Midbrain (tissue), 1 donor: ENCODE measurements at places on chromosomes 11 and 22.
A peak's percentile ranks its signal among the peaks of the same experiment; 100 is the strongest.

DNA sequence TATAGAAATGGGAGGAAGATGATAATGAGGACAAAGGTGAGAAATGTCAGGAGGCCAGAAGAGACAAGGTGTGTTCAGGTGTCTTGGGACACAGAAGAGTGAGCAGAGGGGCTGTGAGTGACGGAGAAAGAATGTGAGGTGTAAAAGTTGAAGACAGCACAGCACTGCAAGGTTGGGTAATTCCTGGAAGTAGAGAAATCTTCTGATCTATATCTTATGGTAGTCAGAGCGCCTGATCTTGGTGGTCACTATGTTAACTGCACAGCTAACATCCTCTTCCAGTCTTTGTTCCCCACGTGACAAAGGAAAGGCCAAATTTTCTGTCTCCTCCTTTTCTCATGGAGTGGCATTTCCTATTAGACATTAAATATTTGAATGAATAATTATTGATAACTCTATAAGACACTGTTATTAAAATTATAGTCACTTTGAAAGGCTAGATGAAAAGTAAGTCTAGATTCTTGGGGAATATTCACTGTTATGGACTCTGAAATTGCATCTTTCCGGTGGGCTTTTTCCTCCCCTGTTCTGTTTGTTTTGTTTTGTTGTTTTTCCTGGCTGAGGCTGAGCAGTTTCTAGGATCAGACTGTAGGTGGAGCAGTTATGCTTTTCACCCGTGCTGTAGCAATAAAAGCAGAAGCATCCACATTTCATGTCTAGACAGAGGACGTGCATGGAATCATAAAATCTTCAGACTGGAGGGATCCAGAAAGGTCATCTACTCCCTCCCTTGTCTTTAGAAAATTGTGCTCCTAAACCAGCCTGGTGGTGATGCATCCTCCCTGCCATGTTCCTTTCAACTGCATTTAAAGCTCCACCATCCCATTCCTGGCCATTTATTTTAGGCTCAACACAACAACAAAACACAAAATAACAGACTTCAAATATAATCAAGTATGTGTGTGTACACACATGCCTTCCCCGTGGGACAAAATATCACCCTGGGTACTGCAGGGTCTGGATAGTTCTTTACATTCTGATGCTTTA is 26.6 kb downstream of the SC5D start:
- DNase-seq: peak; percentile 64

DNA sequence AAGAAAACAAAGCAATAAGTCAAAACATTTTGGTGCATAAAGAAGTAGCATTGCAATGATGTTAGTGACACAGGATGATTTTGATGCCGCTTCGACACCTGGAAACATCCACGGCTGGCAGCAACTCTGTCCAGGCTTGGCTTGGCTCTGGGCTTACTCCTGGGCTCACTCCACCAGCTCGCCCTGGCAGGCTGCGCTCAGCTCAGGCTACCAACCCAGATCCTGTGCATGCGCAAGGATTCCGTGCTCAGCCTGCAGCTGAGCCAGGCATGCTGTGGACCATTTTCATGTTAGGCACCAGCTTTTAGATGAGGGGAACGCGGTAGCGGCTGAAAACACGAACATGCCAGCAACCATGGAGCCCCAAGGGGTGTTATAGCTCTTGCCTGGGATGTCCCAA is 66.0 kb downstream of the SLC25A17 start:
- peak; percentile 30 for DNase-seq

DNA sequence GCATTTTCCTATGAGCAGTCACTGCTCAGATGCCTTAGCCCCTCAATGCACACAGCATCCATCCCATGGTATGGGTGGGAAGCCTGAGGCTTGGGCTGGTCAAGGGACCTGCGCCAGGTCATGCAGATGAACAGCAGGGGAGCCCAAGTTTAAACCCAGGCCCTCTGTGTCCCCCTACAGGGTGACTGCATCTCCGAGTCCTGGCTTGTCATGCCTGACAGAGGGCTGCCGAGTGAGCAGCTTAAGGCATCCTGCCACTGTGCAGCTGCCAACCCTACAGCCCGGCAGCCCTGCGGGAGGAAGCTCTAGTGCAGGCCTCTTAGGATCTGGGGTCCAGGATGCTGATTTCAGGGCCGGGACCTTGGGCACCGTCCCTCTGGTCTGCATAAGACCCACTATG is 10.0 kb downstream of the IL2RB start:
- no peak for DNase-seq

DNA sequence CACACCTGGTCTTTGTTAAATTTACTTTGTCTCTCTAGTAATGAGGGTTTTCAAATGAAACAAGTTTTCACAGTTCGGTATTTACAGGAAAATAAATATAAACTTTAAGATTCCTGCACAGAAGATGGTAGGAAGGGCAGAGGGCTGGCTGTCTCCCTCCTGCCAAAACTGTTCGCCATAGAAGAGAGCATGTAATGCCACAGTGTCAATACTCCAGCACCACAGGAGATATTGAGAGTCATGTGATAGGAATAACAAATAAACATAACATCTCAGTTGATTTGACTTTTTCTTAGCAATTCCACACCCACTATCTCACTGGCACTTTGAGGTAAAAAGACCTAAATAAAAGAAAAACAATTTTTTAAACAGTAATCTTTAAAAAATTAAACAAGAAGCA is 100.9 kb downstream of the MRTFA start:
- no peak for DNase-seq

DNA sequence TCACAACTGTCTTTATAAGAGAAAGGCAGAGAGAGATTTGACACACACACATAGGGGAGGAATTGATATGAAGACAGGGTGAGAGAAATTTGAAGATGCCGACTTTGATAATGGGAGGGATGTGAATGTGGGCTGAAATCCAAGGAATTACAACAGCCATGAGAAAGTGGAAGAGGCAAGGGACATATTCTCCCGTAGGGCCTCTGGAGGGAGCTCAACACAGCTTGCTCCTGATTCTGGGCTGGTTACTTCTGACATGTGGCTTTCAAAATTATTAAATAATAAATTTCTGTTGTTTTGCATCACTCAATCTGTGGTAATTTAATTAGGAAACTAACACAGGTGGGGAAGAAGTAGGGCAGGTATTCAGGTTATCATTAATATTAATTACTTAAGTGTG is 282.9 kb downstream of the LUZP2 start:
- DNase-seq: no peak

GRCh38 chr11:79236541-79236971 is 204.3 kb downstream of the TENM4 start:
- DNase-seq: no peak

DNA sequence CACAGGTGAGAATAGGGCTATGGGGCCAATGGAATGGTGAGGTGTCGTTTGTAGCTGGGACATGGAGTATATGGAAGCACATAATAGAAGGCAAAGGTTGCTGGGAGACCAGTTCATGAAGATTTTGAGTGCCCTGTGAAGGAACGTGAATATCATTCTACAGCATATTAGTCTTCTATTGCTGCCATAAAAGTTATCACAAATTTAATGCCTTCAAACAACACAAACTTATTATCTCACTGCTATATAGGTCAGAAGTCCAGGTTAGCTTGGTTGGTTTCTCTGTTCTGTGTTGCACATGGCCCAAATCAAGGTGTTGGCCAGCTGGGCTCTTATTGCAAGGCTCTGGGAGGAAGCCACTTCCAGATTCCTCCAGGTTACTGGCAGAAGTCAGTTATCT is 110.6 kb downstream of the SYN3 start:
- no peak for DNase-seq

- no peak for DNase-seq
Measured at GRCh38 chr11:113932788-113933187, 28.2 kb downstream of the HTR3B start.

- no peak for DNase-seq
Measured at GRCh38 chr11:69686452-69686851, 11.3 kb upstream of the LTO1 start.

- no peak for DNase-seq
Measured at GRCh38 chr11:3905080-3905953, 49.9 kb downstream of the STIM1 start.

GRCh38 chr22:20101638-20102037 is 14.3 kb upstream of the RANBP1 start:
- DNase-seq: no peak

DNA sequence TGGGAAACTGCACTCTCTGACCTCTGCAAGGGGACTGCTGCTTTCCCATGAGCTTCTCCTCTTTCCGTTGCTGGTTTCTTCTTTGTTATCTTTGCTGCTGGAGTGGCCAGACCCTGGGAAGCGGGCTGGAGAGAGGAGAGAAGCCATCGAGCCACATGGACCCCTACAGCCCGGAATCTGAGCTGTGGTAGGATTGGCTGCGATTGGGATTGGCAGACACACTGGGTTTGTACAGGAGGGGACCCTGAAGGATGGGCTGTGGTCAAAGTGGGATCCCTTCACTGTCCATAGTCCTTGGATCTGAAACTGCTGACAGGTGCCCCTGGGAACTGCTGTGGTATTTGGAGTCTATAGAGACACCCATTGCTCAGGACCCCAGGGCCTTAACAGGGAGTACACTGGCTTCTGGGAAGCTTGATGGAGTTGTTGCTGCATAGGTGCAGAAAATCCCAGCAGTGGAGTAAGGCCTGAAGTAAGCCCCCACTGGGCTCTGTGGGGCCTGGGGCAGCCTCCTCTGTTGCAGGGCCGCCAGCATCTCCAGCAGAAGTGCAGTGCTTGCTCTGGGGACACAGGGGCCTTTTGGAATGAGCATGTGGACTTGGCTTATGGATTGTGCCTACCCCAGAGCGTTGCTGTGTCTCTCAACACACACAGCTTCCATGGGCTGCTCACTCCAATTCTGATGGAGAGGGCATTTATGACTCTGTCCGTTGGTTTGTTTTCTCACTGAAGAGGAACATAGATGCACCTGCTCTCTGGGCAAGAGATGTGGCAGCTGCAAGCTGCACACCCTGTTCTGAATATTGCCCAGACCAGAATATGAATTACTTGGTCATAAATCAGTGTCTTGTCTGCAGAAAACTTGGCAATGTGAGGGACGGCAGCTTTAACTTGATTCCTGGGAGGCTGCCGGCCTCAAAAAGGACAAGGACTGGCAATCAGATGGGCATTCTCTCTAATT is 32.0 kb downstream of the BCR start:
- peak; percentile 15 for DNase-seq

GRCh38 chr11:118334745-118335144 is 7.8 kb downstream of the CD3D start:
- DNase-seq: no peak
